Kidney glomerular epithelial cell (primary cell): ENCODE measurements at places on chromosomes 3 and 15.

DNA sequence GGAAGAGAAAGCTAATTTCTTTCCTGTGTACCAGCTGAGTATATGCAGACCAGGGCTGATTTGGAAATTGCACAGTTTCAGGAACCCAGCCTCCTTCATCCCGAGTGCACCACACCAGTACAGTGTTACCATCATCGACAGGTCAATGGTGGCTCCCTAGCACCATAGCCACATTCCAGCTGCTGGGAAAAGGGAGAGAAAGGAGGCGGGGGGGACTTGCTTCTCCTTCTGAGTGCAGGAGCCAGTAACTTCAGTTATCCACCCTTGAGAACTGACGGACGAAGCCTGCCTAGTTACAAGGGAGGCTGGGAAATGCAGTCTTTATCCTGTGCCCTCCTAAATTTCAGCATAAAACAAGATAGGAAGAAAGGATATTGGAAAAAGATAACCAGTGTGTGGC is 129.7 kb upstream of the PRICKLE2 start:
- DNase-seq: no peak

DNA sequence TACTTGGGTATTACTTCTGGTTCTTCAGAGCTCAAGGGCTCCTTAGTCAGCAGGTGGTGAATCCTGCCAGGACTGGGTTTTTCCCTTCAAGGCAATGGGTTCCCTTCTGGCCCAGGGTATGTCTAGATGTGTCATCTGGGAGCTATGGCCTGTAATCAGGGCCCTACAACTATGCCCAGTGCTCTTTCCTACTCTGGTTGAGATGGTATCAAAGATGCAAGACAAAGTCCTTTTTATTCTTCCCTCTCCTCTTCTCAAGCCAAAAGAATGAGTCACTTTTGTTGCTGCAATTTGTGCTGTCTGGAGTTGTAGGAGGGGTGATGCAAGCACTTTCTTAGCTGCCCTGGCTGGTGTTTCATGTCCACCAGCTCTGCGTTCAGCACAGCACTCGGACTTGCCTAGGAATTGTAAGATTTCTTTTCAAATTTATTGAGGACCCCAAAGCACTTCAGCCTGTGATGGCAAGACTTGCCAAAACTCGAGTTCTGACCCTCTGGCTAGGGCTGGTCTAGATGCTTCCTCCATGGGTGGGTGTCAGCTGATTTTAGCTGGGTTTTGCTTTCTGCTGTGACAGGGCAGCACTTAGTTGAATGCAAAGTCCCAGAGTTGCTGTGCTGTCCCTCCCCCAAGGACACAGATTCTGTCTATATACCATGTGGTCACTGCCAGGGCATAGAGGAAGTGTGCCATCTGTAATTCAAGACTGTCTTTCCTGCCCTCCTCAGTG is 129.2 kb upstream of the CBLB start:
- DNase-seq: peak; percentile 2

DNA sequence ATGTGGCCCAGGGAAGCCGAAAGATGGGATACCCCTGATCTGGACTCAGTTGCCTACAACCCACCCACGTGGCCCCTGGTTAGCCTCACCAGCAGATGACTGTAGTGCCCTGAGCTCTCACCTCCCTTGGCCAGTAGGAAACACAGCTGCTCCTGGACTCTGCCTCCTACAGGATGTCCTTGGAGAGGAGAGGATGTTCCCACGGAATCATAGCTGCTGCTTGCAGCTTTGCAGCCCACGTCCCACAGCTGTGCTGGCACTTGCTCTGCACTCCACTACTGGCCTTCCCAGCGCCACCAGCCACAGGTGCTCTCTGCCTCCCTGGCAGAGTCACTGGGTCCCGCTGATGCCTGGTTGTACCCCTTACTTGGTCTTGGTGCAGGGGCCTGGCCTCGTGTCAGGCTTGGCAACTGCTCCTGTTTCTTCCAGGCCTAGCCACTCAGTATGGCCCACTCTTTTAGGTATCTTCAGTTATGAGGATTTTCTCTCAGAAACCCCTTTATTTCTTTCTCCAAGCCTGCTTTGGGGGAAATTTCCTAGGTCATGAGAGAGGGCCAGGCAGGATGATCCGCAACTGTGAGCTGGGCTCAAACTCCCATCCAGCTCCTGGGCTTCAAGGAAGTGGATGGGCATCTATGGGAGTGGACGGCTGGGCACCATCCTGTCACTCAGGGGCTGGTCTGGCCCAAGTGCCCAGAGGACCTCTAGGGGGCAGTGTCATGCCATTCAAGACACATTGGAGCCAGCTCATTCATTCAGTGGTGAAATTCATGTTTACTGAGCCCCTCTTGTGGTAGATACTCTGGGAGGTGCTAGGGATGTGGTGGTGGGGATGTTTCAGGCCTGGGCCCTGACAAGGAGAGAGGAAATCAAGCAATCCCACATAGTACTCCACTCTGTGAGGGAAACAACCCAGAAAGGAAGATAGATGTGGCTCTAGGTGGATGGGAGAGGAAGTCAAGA is 16.2 kb upstream of the VILL start:
- DNase-seq: peak; percentile 34

- peak; percentile 11 for DNase-seq
Measured at GRCh38 chr15:77024273-77025082, 29.6 kb downstream of the PSTPIP1 start.

DNA sequence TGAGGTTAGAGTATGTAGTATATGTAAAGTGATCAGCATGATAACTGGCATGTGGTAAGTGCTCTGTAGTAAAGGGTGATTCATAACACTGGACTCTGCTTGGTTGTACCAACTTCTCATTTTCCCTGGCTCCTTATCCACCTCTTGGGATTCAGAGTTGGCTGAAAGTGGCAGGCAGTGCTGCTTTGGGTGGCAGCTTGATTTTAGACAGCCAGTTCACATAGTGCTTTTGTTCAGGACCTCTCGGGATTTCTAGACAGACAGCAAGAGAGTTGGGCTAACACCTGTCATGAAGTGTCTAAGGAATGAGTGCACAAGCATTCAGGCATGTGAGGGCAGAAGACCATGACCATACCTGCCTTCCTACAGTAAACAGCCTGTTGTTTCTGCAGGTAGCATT is 69.0 kb downstream of the RBM6 start:
- peak; percentile 32 for DNase-seq

- DNase-seq: no peak
Measured at GRCh38 chr3:31911643-31912042, 69.4 kb downstream of the OSBPL10 start.

DNA sequence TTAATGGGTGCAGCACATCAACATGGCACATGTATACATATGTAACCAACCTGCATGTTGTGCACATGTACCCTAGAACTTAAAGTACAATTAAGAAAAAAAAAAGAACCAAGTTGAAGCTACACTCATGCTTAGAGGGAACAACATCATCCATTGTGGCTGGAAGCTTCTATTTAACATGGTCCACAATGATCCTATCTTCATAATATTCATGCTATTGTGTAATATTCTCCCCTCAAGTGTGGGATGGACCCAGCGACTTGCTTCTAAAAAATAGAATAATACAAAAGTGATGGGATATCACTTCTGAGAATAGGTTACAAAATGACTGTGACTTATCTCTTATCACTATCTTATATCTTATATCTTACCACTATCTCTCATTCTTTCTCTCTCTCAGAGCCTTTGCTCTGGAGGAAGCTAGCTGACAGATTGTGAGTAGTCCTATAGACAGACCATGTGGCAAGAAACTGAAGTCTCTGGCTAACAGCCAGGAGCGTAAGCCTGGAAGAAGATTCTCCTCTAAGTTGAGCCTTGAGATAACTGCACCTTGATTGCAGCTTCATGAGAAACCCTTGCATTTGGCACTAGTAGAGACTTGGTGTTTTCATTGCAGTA is 198.5 kb upstream of the MRPL3 start:
- no peak for DNase-seq

GRCh38 chr15:28114114-28114455 is 15.0 kb upstream of the OCA2 start:
- no peak for DNase-seq

GRCh38 chr3:27545061-27545460 is 60.9 kb upstream of the SLC4A7 start:
- no peak for DNase-seq

- DNase-seq: no peak
Measured at GRCh38 chr3:35640190-35641165, 1.2 kb downstream of the ARPP21 start.

DNA sequence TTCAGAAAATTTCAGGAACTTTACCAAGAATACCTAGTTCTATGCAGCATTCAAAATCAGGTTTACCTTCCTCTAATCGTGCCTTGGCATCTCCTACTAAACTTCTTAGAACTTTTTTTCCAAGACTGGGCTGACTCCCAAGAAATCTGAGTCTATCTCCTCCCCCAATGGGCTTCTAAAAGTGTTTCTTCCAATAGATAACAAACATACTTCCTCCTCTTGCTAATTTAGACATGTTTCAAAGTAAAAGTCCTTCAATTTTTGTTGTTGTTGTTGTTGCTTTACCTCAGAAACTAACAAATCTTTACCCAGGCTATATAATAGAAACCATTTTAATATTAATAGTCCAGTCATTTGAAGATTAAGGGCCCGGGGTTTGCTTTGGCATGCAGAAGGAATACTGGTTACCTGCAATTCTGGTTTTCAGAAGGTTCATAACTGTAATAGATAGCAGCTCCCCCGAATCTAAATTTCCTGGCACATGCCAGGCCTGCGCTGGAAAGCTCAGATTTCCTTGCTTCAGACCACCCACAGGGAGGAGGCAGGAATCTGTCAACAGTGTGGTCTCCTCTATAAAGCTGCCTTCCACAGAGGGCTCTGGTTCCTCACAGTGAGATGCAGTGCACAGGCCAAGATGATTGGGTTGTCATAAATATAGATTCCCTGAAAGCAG is 188.7 kb downstream of the THRB start:
- DNase-seq: peak; percentile 20

DNA sequence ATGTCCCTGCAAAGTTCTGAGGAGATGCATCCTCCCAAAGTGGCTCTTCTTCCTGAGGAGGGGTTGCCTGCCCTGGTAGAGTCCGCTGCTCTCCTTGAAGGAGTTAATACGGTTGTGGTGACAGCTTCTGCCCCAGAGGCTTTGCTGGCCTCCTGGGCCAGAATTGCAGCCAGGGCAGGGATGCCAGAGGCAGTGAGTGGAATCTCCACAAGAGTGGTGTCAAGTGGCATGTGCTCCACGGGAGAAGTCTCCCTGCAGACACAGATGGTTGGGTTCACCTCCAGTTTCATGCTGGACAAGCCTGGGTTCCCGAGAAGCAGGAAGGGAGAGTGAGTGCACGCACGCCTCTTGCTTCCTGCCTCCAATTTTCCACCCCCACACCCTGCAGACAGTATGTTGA is 105.5 kb downstream of the SLC25A26 start:
- no peak for DNase-seq

GRCh38 chr3:65052101-65052500 is 364.3 kb upstream of the ADAMTS9 start:
- DNase-seq: no peak

- DNase-seq: no peak
Measured at GRCh38 chr3:59411186-59411585, 361.4 kb upstream of the CFAP20DC start.

GRCh38 chr15:69075440-69075839 is 60.9 kb downstream of the NOX5 start:
- no peak for DNase-seq

DNA sequence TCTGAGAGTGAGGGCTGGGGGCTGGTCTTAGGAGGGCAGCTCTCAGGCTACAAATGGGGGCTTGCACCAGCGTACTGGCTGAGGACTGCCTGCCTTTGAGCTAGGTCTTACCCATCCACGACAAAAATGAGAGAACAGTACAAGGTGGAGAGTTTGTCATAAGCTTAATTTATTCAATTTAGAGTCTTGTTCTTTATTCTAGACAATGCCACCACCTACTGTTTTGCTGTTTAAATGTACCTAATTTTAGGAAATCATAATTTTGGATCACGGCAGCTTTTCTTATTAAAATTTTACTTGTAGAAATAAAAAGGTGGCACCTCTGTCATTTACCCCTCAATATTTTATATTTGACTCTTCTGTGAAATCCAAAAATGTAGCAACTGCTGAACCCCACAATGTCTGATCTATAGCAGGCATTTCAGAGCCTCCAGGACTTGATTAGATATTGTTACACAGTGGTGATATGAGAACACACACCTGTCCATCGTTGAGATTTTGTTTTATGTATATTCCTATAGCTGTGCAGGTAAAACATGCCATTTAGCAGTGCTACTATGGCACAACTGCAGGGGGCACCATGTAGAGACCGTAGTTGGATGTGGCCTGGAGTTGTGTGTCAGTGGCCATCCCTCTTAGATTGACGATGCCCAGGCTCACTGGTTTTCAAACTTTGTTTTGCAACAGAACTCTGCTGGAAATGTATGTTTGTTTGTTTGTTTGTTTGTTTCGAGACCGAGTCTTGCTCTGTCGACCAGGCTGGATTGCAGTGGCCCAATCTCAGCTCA is 88.6 kb downstream of the SLCO3A1 start:
- DNase-seq: no peak

DNA sequence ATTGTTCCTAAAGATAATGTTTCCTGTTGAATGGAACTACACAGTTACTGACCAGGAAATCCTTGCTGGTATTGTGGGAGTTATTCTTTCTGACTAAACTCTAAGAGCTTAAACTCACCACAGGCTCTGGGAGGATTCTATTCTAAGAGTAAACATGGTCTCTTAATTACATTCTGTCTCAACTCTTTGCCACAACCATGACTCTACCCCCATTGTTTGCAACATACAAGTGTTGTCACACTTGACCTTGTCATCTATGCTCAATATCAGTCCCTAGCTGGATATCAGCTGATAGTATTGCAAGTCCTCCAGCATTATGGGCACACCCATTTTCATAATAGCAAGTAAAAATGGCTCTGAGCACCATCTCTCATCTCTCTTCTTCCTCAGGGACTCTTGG is 29.6 kb upstream of the SECISBP2L start:
- no peak for DNase-seq

GRCh38 chr3:184691397-184692231 is 20.2 kb downstream of the MAGEF1 start:
- no peak for DNase-seq

DNA sequence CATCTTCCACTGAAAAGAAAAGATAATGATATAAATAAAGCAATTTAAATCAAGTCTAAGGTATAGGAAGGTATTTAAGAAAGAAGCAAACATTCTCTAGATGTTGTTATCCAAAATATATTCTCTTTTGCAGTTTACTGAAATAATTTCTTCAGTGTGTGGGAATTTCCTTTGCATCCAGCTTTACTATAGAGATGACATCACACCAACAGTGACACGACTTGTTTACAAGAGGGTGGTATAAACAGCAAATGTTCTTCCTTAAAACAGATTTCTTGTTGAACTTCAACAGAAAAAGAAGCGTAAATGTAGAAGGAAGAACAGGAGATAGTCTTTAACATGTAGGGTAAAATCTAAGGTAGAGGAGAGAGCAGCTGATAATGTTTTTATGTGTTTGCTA is 202.5 kb downstream of the ROBO2 start:
- no peak for DNase-seq
